Central memory CD8-positive, alpha-beta T cell (primary cell): ENCODE measurements at places on chromosomes 11 and 22.

DNA sequence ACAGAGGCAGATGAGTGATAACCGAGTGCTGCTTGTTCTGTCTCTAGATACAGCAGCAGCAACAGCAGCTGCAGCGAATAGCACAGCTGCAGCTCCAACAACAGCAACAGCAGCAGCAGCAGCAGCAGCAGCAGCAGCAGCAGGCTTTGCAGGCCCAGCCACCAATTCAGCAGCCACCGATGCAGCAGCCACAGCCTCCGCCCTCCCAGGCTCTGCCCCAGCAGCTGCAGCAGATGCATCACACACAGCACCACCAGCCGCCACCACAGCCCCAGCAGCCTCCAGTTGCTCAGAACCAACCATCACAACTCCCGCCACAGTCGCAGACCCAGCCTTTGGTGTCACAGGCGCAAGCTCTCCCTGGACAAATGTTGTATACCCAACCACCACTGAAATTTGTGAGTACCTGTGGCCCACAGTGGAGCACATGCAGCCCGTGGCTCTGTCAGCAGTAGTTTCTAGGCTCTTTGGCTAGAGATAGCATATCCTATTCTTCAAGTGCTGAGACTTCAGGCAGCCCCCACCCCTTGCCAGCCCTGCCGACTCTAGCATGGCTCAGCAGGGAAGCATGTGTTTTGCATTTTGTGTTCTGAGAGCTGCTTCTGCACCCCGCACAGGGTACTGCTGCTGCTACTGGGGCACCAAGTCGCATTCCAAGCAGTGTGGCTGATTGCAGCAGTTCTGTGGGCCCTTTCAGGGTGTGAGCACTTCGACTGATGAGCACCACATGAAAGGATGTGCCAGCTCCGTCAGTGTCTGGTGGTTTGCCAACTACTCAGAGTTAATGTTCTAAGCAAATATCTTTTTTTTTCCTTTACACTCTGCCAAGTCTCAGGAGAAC lies 59.2 kb downstream of the MED15 start:
- peak; percentile 76 for DNase-seq

DNA sequence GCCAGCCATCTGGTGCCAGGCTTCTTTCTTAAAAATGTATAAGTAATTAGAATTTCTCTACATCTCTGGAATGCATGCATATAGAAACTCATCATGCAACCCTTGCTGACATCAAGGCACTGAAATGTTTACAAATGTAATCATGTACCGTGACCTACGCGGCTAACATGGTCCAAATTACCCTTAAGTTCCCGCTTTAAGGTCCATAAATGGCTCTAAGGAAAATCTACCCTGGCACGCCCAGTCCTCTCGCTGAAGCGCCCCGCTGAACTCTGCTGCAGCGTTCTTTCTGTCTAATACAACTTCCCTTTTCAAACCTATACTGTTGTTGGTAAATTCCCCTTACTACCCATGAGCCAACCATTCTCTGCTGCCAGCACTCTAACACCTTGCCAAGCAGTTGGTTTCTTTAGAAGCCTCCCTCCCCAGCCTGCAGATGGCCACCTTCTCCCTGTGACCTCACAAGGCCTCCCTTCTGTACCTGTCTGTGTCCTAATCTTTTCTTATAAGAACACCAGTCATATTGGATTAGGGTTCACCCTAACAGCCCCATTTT lies 13.5 kb upstream of the HMOX1 start:
- no peak for DNase-seq

DNA sequence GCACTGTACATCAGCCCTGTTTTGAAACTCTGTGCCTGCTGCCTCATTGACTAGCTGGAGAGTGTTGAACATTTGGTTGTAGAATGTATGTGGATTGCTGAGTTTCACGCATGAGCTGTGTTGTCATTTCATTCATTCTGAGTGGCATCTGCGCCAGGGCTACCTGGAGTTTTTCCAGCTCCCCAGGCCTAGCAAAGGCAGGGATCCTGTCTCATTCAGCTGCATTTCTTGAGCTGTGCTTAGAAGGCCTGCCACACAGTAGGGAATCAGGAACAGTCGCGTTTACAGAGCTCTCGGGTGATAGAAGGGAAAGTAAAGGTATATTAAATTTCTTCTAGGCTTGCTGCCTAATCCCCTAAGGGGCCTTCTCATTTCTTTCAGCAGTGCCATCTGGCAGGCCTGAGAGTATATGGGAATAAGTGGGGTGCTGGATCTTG lies 44.3 kb downstream of the PTPRJ start:
- no peak for DNase-seq

DNA sequence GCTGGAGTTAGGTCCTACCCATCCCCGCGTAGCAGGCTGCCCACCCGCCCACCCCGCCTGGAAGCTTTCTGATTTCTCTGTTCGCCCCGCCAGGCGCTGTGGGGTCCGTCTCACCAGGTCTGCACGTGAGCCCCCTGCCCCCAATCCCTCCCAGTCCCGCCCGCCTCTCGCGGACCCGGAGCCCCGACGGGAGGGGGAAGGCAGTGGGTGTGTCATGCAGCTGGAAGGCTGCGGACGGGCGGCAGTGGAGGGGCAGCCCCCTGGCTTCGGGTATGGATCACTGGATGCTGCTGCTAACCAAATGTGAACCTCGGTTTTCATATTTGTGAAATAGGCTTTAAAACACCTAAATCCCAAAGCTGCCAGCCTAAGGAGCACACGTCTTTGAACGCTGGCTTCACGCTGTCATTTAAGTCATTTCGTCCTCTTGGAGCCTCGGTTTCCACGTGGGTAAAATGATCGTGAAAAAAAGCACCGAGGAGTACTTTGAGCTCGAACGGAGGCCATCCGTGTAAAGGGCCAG lies 568 bp upstream of the BIK start:
- DNase-seq: no peak

GRCh38 chr11:70176940-70177689 lies 26.0 kb upstream of the FADD start:
- peak; percentile 30 for DNase-seq

DNA sequence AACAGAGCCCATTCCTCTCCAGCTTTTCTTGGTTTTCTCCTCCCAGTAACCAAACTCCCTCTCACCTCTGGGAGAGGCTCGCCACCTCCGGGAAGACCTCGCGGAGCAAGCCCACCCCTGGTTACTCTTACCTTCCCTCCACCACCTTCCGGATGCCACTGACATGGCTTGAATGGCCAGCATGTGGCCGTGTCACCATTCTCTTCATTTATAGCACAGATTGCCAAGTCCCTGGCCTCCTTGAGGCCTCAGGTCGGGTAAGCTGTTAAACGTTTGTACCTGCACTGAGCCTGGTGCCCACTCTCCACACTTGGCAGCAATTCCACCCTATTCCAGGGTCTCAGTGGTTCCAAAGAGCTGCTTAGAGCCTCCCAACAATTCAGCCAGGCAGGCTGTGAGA lies 8.0 kb upstream of the FXYD2 start:
- no peak for DNase-seq

DNA sequence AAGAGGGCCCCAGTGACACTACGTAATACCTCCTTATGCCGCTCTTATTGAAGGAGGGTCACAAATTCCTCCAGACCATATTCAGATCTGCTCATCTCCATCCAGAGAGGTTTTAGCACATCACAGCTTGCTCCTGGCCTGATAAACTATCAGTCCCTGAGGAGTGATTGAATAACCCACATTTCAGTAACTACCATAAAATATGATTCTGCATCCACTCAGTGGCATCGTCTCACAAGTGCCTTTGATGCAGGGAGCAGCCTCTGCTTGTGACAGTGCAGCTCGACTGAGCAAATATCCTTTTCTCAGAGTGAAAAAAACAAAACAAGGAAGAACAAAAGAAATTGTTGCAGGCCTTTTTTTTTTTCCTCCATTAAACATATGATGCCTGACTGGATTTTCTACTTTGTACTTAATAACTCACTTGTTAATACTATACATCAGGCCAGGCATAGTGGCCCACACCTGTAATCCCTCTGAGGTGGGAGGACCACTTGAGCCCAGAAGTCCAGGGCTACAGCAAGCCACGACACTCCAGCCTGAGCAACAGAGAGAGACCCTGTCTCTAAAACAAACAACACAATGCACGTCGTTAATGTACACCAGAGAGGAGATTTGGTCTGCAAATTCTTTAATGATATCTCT lies 64.5 kb downstream of the DDX10 start:
- no peak for DNase-seq
